ENCODE measurements at places on chromosomes 16 and 17. TPM values are rescaled to one million over a fixed set of nuclear protein-coding genes. Genes with fewer than 3 reads are reported as not detected.

Gene KCNJ12
- total RNA-seq = 1.6 TPM

Gene BCAR1
- 81.8 TPM for total RNA-seq

Gene HS3ST3B1
- total RNA-seq = 1.8 TPM

Gene SPATA32
- total RNA-seq = not detected

DNA sequence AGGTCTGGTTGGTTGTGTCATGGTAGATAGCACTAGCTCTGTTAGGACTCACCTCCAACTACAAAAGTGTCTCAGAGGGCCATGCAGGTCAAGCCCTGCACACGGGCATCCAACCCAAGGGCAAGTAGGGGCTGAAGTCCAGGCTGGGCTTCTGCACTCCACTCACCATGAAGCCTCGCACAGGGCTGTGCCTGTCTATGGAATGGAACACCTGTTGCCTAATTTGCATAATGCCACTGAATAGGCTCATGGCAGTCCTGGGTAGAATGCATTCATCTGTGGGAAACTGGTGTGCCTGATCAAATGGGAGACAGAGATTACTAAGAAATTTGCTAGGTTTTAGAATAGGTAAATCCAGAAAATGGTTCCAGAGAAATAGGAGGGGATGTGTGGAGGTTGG, 8.0 kb upstream of the AKAP1 start:
- no peak for DNase-seq

- no peak for DNase-seq
Observed at GRCh38 chr16:8781797-8782196, 15.6 kb downstream of the TMEM186 start.

DNA sequence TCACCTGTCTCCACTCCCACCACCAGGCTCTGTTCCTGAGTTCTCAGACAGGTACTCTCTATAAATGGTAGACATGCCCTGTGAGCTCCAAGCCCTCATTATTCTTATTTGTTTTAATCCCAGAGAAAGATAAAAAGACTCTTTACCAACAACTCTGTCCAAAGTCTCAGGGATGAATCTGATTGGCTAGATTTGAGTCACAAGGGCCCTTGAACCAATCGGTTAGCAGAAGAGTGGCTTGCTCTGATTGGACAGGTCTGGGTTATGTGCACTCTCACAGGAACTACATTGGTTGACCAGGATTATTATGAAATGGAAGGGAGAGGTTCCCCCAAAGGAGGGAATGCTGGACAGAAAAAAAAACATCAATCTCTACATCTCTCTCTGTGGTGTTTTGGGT, 7.5 kb downstream of the COTL1 start:
- no peak for DNase-seq

DNA sequence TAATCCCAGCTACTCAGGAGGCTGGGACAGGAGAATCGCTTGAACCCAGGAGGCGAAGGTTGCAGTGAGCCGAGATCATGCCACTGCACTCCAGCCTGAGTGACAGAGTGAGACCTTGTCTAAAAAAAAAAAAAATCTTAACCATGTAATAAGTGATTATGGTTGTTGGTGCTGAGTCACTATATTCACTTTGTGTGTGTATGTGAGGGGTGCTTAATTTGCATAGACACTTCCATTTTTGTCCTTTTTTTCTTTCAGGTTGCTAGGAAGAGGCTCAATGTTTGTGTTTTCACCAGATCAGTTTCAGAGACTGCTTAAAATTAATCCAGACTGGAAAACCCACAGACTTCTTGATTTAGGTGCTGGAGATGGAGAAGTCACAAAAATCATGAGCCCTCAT, 18.2 kb downstream of the METTL9 start:
- no peak for DNase-seq

Data from ureter (tissue), 1 donor.